Ascending aorta (tissue), 2 donors: ENCODE measurements at places on chromosomes 5 and 9. TPM values are rescaled to one million over a fixed set of nuclear protein-coding genes. Genes with fewer than 3 reads are reported as not detected.

DNA sequence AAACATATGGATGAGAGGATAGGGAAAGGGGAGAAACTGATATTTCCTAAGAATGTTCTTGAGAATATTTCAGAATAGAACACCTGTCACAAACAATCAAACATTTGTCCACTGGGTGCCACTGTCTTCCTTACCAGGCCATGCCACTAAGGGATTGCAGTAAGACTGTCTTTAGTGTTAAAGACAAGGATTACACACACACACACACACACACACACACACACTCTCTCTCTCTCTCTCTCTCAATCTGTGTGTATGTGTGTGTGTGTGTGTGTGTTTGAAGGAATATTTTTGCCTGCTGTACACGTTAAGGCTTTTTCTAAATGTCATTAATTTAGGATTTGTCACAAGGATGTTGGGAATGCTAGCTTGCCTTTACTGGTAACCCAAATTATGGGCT, 54.4 kb downstream of the CCDC192 start:
- no peak overlapping the region for H3K4me3 ChIP-seq
- no peaks in the 10 kb centered on the region for H3K4me1 ChIP-seq
- no peak for DNase-seq
- H3K27me3 ChIP-seq = no peaks in the 10 kb centered on the region

DNA sequence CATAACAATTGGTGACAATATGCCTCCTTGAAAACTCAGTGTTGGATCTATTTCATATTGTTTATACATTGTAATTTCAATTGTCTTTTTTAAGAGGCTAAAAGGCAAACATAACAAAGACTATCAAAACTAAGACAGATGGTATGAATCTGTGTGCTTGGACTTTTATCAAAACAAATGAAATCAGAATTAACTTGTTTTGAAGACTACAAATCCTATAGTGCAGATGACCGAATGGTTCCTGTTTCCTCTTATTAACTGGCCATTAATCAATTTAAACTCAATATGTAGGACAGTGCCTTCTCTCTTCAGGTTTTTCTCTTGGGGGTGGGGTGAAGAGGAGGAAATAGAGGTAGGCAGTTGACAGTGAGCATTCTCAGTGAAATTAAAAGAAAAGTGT, 366.9 kb upstream of the GRAMD2B start:
- no peak overlapping the region for H3K27ac ChIP-seq
- DNase-seq = no peak

SLC1A3 gene
- total RNA-seq = 3.0 TPM

GRCh38 chr5:76667495-76667894, 44.3 kb upstream of the F2RL2 start:
- no peaks in the 10 kb centered on the region for H3K36me3 ChIP-seq
- no peaks in the 10 kb centered on the region for H3K4me1 ChIP-seq
- H3K27me3 ChIP-seq = no peaks in the 10 kb centered on the region
- H3K4me3 ChIP-seq = no peak overlapping the region
- H3K27ac ChIP-seq = no peak overlapping the region

OR1J2 gene
- total RNA-seq = not detected

PCDHA11 gene
- total RNA-seq = not detected

DNA sequence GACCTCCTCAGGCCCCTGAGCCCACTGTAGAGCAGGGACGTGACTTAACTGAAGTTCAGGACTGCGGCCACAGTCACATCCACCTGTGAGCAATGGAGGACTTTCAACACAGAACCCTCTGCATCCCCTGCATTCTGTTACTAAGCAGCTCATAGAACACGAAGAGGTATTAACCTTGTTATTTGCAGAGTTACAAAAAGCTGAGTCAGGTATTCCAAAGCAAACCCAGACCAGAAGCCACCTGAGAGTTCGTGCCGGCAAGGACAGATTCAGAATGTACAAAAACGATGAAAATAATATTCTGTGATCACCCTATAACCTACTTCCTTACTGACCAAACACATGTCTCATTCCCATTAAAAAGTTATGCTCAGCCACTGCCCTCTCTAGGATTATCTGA, 33.0 kb upstream of the PRSS3 start:
- no peak overlapping the region for H3K4me3 ChIP-seq
- DNase-seq = no peak
- H3K27ac ChIP-seq = no peak overlapping the region
- no peaks in the 10 kb centered on the region for H3K36me3 ChIP-seq
- H3K4me1 ChIP-seq = no peaks in the 10 kb centered on the region
- no peaks in the 10 kb centered on the region for H3K27me3 ChIP-seq

TEX53 gene
- total RNA-seq = not detected

- H3K27me3 ChIP-seq = no peaks in the 10 kb centered on the region
- no peaks in the 10 kb centered on the region for H3K36me3 ChIP-seq
Measured at GRCh38 chr5:82487131-82487530, 209.0 kb upstream of the RPS23 start.

- DNase-seq = no peak
- peaks cover 3% of the 10 kb centered on the region for H3K4me1 ChIP-seq
- peaks cover 26% of the 10 kb centered on the region for H3K36me3 ChIP-seq
- no peak overlapping the region for H3K27ac ChIP-seq
- H3K27me3 ChIP-seq = no peaks in the 10 kb centered on the region
Measured at GRCh38 chr9:89006267-89006666, 15.0 kb downstream of the S1PR3 start.

- H3K36me3 ChIP-seq = no peaks in the 10 kb centered on the region
- no peak overlapping the region for H3K4me3 ChIP-seq
- DNase-seq = no peak
Measured at GRCh38 chr9:78806492-78807160, 509.7 kb downstream of the PSAT1 start.

- peaks cover 16% of the 10 kb centered on the region for H3K36me3 ChIP-seq
- H3K27ac ChIP-seq = no peak overlapping the region
- H3K27me3 ChIP-seq = no peaks in the 10 kb centered on the region
- H3K4me1 ChIP-seq = peaks cover 5% of the 10 kb centered on the region
Measured at GRCh38 chr9:125475385-125475784, 213.8 kb downstream of the GAPVD1 start.

ADRB2 gene
- 11.2 TPM for total RNA-seq

INSL4 gene
- not detected for total RNA-seq

DNA sequence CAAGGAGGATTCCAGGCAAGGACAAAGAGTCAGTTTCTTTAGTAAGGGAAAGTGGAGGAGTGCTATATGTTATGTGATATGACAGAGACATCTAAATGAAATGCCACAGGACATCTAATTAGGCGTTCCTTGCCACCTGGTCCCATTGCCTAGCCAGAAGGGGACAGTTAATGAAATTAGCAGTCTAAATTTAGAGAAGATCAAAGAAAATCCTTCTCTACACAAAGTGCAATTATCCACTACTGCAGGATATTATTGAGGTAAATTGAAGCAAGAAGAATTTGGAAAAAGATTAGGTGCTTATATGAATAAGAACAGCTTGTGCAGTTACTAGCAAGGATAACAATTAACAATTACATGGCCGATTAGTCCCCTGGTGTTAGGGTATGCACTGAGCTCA, 495.3 kb upstream of the NMUR2 start:
- no peaks in the 10 kb centered on the region for H3K27me3 ChIP-seq
- H3K4me1 ChIP-seq = no peaks in the 10 kb centered on the region
- no peaks in the 10 kb centered on the region for H3K36me3 ChIP-seq
- no peak overlapping the region for H3K27ac ChIP-seq
- no peak overlapping the region for H3K4me3 ChIP-seq

CARD6 gene
- 8.2 TPM for total RNA-seq
